Colonic mucosa (tissue), 4 donors: ENCODE measurements at places on chromosomes 12 and 14. TPM values are rescaled to one million over a fixed set of nuclear protein-coding genes. Genes with fewer than 3 reads are reported as not detected.

- no peak for DNase-seq
Measured at GRCh38 chr14:72792051-72792788, 101.7 kb downstream of the DPF3 start.

DNA sequence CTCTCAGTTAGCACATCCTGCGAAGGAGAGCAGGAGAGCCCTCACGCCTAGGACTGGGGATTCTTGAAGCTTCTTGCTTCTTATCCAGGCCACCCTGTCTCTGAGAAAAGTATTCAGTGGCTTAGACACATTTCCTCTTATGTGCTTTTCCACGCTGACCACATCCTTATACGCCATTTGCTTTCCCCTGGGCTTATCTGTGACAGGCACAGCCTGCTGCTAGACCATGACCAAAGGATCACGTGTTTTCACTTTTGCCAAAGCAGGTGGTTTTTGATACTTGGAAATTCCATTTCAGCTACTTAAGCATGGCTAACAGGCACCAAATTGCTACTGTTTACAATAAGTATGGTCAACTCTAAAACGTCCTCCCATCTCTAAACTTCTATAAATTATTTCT, 587.4 kb downstream of the AACS start:
- no peak for DNase-seq

DNA sequence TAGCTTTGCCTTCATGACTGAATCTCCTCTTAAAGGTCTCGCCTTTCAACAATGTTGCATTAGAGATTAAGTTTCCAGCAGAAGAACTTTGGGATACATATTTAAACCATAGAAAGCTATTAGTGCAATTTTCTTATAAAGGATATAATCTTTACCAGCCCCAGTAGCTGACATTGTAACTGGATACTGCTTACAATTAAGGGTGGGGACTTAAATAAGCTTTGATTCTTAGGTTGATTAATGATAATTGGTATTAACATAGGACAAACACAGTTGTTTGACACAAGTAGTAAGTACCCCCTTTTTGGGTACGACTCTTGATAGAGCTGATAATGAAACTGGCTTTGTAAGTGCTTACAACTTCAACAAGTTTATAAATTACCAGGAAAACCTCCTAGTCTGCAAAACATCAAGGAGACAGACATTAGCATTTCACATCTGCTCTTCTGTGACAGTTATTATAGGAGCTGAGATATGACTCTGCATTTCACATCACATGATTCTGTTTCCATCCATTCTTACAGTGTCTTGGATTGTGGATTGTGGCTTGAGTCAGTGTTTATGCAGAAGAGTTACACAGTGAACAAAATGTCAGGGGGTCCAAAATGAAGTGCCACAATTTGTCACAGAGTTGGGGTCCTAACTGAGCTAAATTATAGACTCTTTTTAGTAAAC, 249.1 kb upstream of the E2F7 start:
- DNase-seq = no peak

GRCh38 chr14:76698631-76699030, 62.6 kb upstream of the VASH1 start:
- no peak for DNase-seq

GRCh38 chr14:91330856-91331255, 86.4 kb upstream of the GPR68 start:
- no peak for DNase-seq

- no peak for DNase-seq
Measured at GRCh38 chr12:31574803-31575575, 15.9 kb downstream of the DENND5B start.

GRCh38 chr14:68677476-68677875, 115.4 kb downstream of the ZFP36L1 start:
- DNase-seq = no peak

- no peak for DNase-seq
Measured at GRCh38 chr12:133130808-133131128, 341 bp downstream of the ZNF10 start.

DNA sequence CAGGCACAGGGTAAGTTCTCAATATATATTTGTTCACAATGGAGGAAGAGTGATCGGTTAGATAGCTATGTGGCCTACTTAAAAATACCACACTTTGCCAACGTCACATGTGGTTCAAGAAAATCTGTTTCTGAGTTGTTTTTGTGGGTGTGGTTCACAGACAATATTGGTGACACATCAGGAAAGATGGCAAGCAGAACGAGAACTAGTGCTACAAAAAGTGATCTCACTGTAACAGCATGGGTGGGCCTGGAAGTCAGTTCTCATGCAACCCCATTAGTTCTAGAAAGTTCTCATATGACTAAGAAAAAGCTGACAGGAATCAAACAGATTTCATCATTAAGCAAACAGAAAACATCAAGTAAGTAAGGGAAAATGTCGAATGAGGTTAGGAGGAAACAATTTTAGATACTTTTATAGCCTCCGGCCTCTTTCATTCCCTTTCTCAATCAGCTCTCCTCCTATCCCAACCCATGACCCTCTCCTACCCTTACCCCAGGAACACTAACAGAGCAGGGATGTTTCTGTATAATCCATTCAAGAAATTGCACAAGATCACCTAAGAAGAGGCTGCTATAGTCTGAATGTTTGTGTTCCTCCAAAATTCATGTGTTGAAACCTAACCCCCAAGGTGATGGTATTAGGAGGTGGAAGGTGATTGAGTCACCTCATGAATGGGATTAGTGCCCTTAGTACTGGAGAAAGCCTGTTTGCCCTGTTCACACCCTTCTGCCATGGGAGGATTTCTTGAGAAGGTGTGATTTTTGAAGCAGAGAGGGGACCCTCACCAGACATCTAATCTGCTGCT, 15.5 kb upstream of the NTN4 start:
- no peak for DNase-seq

GRCh38 chr14:59510966-59511365, 26.6 kb downstream of the JKAMP start:
- DNase-seq = no peak

- peak; percentile 68 for DNase-seq
Measured at GRCh38 chr12:106108185-106108835, 30.4 kb downstream of the NUAK1 start.

- no peak for DNase-seq
Measured at GRCh38 chr12:105574056-105574715, 243.7 kb downstream of the C12orf75 start.

DNA sequence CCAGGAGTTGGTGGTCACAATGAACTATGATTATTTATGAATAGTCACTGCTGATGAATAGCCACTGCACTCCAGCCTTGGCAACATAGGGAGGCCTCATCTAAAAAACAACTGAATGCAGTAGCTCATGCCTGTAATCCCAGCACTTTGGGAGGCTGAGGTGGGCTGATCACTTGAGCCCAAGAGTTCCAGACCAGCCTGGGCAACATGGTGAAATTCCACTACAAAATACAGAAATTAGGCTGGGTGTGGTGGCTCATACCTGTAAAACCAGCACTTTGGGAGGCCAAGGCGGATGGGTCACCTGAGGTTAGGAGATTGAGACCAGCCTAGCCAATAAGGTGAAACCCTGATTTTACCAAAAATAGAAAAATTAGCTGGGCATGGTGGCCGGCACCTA, 13.5 kb upstream of the FAM177A1 start:
- no peak for DNase-seq

DNA sequence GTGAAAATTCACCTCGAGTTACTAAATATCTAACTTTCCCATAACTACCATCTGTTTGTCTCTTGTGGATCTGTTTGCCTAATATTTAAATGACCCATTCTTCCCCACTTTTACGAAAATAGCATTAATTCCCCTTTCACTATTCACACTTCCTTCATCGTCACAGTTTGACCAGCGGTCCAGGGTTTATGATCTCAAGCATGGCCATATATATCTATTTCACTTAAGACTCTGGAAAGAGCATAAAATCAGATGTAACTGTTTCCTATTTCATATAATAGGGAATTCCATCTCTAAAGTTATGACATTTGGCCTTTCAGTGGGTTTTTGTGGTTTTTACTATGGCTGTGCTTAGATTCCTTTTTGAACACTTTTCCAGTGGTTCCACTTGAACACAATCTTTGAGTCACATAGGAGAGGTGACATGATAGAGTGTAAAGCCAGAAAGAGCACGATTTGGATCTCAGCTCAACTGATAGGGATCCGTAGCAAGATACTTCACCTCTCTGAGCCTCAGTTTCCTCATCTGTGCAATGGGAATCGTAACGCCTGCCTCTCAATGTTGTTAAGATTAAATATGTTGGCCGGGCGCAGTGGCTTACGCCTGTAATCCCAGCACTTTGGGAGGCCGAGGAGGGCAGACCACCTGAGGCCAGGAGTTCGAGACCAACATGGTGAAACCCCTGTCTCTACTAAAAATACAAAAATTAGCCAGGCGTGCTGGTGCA, 754 bp upstream of the BCL2L14 start:
- DNase-seq = peak; percentile 27

DNA sequence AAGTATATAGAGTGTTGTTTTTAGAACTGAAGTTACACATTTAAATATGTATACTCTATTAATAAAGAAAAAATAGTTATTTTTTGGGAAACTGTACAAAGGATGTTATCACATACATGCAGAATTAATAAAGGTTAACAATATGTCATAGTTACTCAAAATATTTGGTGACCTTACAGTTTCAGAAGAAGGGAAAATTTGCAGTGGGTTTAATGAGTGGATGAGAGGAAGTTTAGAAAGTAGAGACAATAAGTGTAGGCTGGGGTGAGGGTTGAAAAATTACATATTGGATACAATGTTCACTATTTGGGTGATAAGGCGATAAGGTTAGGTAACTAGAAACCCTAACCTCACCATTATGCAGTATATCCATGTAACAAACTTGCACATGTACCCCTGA, 13.5 kb downstream of the WNK1 start:
- no peak for DNase-seq

- no peak for DNase-seq
Measured at GRCh38 chr12:46669720-46670119, 156.1 kb downstream of the SLC38A4 start.

LRRC10 gene
- total RNA-seq = not detected

MFAP5 gene
- total RNA-seq = 4.6 TPM

ADGRD1 gene
- total RNA-seq = 3.5 TPM

CNOT2 gene
- 55.2 TPM for total RNA-seq

PLD4 gene
- 1.2 TPM for total RNA-seq

GLT8D2 gene
- 5.1 TPM for total RNA-seq

STAB2 gene
- total RNA-seq = 1.0 TPM

FOXN4 gene
- total RNA-seq = not detected

SLC5A8 gene
- 0.35 TPM for total RNA-seq

IPO4 gene
- 19.3 TPM for total RNA-seq

TSPAN9 gene
- total RNA-seq = 9.9 TPM

CMKLR1 gene
- 3.0 TPM for total RNA-seq
